Right forelimb (tissue), 1 donor: ENCODE measurements at places on chromosomes 7 and 10.

- no peak for DNase-seq
Observed at GRCh38 chr10:50480054-50481007, 143.4 kb downstream of the SGMS1 start.

DNA sequence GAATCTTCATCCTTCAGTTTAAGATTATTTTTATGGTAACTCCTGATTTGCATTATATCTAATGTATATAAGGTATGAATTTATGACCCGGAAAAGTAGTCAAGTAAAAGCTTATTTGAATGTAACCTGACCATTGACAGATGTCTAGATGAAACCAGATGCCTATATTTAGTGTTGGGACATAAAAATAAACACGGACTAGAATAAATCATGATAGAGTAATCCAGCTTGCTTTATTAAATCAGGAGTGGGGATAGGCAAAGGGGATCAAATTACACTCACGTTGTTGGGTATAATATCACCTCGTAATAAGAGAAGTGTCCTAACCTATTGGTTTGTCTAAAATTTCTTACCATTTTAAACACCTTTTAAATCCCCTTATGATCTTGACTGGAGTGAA, 244.6 kb downstream of the AGMO start:
- no peak for DNase-seq

DNA sequence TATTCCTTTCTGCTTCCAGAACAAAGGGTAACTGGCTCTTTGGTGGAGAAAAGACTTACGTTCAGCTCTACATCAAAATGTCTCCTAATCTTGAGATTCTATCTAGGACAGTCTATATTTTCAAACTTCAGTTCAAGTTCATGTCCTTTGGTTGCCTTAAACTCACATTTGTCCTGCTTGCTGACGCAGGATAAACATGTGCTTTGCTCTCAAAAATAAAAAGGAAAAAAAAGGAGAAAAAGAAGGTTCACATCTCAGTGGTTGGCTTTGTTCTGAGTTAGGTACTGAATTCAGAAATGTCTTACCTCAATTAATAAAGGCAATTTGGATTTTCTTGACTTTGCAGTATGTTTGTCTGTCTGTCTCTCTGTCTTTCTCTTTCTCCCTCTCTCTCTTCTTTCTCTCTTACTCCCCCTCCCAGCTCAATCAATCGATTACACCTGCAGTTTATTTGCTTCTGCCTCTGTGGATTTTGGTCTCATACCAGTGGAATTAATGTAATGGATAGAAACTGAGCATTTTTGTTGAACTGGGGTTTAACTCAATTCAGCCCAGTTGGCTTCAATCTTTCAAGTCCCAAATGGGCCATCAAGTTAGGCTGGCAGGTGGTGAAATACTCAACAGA, 72.2 kb upstream of the ADRB1 start:
- DNase-seq, result no peak

DNA sequence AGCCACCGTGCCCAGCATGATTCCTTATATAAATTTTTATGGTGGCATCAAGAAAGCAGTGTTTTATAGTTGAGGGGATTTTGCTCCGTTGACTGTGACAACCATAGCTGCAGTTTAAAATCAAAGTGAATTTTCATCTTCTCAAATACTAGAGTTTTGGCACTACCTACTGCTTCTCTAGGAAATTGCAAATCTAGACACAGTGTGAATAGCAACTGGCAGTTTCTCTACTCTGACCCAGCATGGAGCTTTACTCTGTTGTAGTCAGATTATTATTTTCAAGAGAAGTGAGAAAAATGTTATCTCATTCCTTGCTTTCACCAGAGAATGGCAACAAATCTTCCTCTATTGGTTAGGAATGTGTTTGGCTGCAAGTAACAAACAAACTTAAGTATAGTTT, 22.9 kb downstream of the MCM10 start:
- no peak for DNase-seq

DNA sequence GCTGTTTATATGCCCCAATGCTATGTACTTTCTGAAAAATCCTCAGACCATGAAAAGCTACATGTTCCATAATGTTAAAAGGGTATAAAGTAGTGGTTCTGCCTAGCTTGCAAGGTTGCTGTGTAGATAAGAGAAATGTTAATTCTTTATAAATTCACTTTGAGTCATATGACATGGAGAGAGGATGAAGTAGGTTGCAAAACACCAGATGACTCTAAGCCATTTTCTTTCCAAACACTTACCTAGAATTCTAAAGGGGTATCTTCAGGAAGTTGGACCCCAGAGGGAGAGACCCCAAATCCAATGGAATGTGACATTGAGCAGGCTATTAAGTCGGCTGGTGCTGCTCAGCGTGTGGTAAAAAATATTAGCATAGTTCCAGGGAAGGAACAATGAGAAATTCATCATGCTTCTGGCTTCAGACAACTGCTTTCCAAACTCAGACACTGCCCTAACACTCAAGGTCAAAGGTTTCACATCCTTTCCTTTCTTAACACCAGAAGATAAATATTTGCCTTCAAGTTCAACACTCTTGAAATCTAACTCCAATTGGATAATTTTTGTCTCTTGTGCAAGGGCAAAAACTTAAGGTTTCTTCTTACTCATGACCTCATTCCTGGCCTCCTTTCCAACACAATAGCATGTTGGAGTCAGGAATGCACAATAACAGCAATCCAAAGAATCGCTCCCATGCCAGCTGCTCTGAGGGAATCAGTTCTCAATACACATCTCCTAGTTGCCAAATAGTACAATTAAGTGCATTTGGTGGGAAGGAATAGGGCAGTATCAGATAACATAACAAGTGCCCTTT, 100.7 kb upstream of the AFAP1L2 start:
- no peak for DNase-seq

GRCh38 chr7:75804705-75805104, 8.9 kb downstream of the CCL24 start:
- no peak for DNase-seq

DNA sequence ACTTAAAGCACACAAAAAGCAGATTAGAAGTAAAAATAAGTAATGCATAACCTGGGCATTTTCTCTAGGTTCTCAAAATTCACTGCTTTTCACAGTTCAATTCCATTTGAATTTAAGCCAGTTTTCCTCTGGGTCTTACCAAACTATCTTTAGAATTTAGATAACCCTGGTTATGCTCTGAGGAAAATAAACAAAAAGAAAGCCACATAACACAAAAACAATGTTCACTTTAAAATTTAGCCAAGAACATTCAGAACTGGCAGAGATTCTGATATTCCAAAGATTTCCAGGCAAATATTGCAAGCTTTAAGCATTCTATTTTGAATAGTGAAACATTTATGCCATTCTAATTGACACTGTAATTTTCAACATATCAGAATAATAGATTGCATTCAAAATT, 50.7 kb upstream of the PRKG1 start:
- DNase-seq, result no peak

DNA sequence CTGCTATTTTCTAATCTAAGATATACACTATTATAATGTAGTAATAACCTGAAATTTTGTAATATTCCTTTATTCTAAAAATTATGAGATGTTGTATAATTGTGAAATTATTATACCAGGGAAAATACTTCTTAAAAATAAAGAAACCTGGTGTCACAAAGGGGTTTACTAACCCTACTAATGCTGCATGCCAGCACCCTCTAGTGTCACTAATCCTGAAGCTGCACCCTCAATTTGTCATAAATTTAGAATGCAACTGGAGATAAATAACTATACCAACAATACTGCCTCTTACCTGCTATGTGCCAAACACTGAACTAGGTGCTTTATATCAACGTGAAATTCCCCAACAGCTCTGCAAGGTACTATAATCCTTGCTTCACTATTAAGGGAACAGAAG, 30.8 kb downstream of the TM9SF3 start:
- DNase-seq, result no peak

DNA sequence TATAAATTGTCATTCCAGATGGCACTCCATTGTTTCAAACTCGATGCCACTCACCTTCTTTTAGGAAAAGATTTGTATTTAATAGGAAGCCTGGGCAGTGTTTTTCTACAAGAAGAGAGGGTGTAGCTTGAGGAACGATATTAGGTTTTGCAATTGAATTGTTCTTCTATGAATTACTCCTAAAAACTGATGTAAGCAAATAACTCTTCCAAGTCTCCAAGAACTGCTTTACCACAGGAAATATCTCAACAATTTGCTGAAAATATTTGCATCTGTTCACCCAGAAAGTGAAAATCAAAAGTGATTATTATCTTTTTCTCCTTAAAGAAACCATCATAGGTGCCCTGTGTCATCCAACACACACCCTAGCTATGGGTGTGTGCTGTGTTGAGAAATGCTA, 261.3 kb upstream of the MEOX2 start:
- DNase-seq, result no peak

DNA sequence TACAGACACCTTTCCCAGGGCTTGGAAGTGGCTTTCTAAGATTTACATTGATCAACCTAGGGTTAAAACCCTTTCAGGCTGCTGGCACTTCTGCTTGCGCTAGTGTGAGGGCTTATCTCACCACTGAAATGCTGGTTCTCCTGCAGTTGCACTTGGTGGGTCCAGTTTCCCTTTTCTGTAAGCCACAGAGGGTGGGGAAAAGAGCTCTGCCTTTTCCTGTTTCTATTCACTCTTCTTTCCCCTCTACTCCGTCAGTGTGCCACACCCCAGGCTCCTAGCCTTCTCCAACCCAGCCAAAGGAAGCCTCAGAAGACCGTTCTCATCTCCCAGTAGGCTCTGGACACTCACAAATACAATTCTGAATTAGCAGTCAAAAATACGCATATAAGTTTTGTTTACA, 19.0 kb upstream of the CAPZA2 start:
- DNase-seq, result no peak

GRCh38 chr7:42740408-42740807, 171.5 kb downstream of the C7orf25 start:
- DNase-seq, result no peak

GRCh38 chr10:125156196-125156595, 4.2 kb downstream of the CTBP2 start:
- no peak for DNase-seq

DNA sequence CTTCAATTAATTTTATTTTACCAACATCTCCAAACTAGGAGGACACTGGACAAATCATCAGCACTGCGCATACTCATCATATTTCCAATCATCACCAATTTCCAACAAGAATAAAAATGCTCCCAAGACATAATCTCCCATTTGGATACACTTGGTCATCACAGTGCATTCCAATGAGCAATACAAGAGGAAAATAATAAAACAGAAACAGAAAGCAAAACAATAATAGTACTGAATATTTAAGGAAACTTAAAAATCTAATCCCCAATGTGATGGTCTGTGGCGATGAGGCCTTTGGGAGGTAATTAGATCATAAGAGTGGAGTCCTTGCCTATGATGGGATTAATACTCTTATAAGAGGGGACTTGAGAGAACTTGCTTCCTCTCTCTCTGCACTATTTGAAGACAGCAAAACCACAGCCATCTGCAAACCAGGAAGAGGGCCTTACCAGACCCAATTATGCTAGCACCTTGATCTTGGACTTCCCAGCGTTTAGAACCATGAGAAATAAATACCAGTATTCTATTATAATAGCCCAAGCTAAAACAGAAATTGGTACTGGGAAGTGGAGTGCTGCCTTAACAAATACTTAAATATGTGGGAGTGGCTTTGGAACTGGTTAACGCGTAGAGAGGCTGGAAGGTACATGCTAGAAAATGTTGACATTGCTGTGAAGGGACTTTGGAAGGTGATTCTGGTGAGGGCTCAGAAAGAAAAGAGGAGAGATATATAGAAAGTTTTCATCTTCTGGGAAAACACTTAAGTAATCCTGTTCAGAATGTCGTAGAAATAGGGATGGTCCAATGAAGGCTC, 91.5 kb downstream of the JAZF1 start:
- no peak for DNase-seq

DNA sequence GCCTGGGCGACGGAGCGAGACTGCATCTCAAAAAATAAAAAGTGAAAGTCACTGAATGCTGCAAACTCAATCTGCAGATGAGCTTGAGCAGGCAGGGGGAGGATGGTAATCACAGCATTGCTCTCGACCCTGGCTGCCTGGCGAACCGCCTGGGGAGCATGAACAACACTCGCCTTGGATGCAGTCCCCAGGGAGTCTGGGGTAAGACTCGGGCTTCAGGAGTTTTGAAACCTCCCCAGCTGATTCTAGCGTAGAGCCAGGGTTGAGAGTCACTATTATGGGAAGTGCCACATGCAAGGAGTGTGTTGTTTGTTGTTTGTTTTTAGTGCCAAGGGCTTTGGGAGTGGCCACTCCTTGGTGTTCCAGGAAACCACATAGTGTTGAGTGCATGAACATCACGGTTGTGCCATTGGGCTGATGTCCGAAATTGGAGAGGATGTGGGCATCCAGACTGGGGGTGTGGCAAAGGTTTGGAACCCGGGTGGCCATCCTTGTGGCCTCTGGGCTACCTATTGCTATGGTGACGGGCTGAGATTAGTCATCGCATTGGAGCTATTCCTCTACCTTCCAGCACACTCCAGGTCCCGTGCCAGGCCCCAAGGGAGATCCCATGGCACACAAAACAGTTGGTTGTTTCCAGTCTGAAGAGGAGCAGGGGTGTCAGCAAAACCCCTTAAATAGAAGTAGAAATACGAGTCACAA, 92.6 kb downstream of the RGS10 start:
- no peak for DNase-seq

DNA sequence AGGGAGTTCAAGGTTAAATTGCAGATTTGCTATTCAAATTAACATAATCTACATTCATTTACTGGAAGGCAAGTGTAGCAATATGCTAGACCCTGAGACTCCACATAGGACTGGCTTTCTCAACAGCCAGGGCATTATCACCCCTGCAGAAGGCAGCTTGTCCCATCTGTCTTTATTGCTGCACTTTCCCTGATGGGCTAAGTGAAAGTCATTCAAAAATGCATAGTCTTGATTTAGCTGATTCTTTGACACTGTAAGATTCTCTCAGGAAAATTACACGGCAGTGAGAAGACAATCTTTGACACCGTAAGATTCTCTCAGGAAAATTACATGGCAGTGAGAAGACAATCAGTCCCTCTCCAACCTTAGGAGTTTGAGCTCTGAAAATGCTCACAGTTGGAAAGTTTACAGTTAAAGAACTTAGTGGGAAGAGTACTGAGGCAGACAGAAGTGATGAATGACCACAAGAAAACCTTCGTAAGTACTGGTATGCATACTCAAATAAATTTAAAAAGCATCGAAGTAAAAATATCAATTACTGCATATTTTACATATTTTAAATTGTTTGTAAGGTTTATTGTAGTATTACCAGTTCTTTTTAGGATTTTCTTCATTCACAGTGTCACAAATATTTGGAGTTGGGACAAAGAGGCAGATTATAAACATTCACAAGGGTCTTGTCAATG, 88.9 kb downstream of the RAPGEF5 start:
- no peak for DNase-seq

- DNase-seq, result no peak
Observed at GRCh38 chr10:120229641-120230040, 227.4 kb upstream of the PLPP4 start.

- no peak for DNase-seq
Observed at GRCh38 chr10:99224766-99225165, 10.9 kb downstream of the HPSE2 start.

- DNase-seq, result no peak
Observed at GRCh38 chr7:101154693-101155102, 422 bp downstream of the AP1S1 start.

DNA sequence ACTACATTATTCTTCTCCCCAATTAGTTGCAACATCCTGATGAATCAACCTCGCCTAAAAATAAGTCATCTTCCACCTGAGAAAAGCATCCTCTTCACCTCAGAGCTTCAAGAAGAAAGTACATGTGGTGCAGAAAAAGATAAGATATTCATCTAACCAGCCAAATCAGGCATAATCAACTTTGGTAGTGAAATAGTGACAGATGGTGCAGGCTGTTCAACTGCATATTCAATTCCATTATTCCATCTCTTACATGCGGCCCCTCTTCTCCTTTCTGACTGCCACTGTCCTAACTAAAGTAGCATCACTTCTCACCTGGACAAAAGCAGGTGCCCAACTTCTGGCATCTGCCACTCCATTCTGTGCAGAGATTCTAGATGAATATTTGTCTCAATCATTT, 148.4 kb upstream of the STEAP1 start:
- DNase-seq, result no peak
